GM23248 (cell line): ENCODE measurements at places on chromosomes 11 and 22. TPM values are rescaled to one million over a fixed set of nuclear protein-coding genes. Genes with fewer than 3 reads are reported as not detected.

DNA sequence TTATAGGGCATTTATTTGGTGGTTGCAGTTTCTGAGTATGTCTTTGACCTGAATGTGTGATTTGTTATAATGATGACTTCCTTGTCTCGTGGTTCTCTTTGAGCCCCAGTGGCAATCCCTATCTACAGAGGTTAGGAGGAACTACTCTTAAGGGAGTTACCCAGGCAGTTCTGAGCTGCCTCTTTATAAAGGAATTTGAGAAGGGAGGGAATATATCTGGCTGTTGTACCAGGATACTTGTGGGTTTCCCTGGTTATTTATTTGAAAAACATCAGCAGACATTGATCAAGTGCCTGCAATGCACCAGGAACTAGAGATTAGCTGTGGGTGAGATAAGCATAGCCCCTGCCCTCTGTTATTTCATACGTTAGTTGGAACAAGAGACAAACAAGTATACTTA, 243.5 kb upstream of the ARHGAP20 start:
- no peak overlapping the region for H3K4me3 ChIP-seq
- no peaks in the 10 kb centered on the region for H3K27me3 ChIP-seq
- H3K27ac ChIP-seq = no peak overlapping the region
- no peak for DNase-seq
- no peaks in the 10 kb centered on the region for H3K4me1 ChIP-seq

DNA sequence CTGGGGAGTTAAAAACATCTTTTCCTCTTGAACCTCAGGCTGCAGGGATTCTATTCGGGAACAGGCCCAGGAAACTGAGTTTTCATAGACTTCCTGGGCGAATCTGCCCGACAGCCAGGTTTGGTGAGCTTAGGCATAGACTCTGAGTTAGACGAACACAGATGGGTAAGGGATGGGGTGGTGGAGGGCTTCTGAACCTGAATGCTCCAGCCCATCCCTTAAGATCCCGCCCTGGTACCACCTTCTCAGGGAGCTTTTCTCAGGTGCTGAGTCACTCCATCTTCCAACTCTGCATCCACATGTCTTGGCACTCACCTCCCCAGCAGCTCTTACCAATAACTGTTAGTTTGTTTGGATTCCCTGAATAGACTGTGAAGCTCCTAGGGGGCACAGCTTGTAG, 37.4 kb downstream of the MICAL2 start:
- peaks cover 25% of the 10 kb centered on the region for H3K4me1 ChIP-seq
- H3K27me3 ChIP-seq = no peaks in the 10 kb centered on the region
- DNase-seq = no peak

GRCh38 chr11:11149671-11150459, 203.2 kb downstream of the CSNK2A3 start:
- no peaks in the 10 kb centered on the region for H3K36me3 ChIP-seq
- H3K4me3 ChIP-seq = no peak overlapping the region
- no peaks in the 10 kb centered on the region; the same call in 1 of the 2 replicates for H3K27me3 ChIP-seq
- no peak for DNase-seq

- no peak overlapping the region for H3K4me3 ChIP-seq
- H3K27me3 ChIP-seq = peaks cover 18% of the 10 kb centered on the region
- no peaks in the 10 kb centered on the region for H3K36me3 ChIP-seq
- no peaks in the 10 kb centered on the region for H3K4me1 ChIP-seq
Observed at GRCh38 chr11:118046964-118047700, 29.7 kb upstream of the TMPRSS4 start.

GRCh38 chr11:113449743-113450142, 25.5 kb downstream of the DRD2 start:
- peaks cover 4% of the 10 kb centered on the region; the same call in 1 of the 2 replicates for H3K4me1 ChIP-seq
- H3K36me3 ChIP-seq = no peaks in the 10 kb centered on the region
- H3K27me3 ChIP-seq = peaks cover 9% of the 10 kb centered on the region; the same call in 1 of the 2 replicates
- H3K4me3 ChIP-seq = no peak overlapping the region

GRCh38 chr11:3162410-3163240, 2.5 kb downstream of the OSBPL5 start:
- no peaks in the 10 kb centered on the region for H3K36me3 ChIP-seq
- no peak overlapping the region for H3K27ac ChIP-seq
- H3K4me1 ChIP-seq = peaks cover 34% of the 10 kb centered on the region
- peak overlapping the region; percentile 34 for H3K4me3 ChIP-seq
- H3K27me3 ChIP-seq = no peaks in the 10 kb centered on the region

DNA sequence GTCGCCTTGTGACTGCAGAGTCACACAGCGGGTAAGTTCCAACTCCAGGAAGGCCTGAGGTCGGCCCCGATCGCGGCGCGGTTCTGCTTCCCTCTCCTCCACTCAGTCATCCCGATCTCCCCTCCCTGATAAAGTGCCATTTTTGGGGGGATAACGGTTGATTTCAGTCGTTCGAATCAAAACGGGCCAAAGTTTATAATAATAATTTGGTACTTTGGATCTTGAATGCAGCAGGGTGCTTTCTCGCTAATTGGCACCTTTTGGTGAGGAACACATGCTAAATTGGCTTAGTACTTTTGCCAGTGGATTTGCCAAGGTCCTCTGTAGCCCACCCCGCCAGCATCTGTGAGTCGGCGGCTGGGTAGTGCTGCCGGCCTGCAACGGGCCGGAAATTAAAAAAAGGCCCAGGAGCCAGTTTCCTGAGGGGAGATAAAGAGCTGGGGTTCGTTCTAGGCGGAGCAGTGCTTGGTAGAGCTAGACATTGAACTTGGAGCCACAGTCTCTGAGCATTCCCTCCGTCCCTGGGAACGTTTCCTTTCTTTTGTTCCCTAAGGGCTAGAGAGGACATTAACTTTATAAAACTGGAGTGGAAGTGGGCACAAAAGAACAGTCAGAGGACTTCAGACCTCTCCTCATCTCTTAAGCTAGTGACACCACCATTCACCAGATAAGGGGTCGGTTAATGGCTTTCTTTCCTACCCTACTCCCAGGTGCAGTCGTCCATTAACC, 997 bp downstream of the UBE2L3 start:
- H3K27ac ChIP-seq = peak overlapping the region; percentile 83
- no peaks in the 10 kb centered on the region for H3K27me3 ChIP-seq
- peak overlapping the region; percentile 89 for H3K4me3 ChIP-seq
- H3K36me3 ChIP-seq = no peaks in the 10 kb centered on the region; the same call in 1 of the 2 replicates
- peaks cover 28% of the 10 kb centered on the region for H3K4me1 ChIP-seq

The CEP126 gene
- 2.7 and 2.9 TPM in 2 replicates for polyA plus RNA-seq

The APOA4 gene
- not detected in 2 replicates for polyA plus RNA-seq

The TEX54 gene
- 0.44 TPM in 1 of 2 replicates, not detected in the other for polyA plus RNA-seq

The ZFTA gene
- polyA plus RNA-seq = 0.87 and 0.96 TPM in 2 replicates
